ENCODE measurements at places on chromosomes 4 and X. TPM values are rescaled to one million over a fixed set of nuclear protein-coding genes. Genes with fewer than 3 reads are reported as not detected.

GRCh38 chr4:30610361-30610760 lies 109.8 kb upstream of the PCDH7 start:
- H3K27ac ChIP-seq = no peak overlapping the region
- DNase-seq = no peak
- H3K4me1 ChIP-seq = no peaks in the 10 kb centered on the region
- no peak overlapping the region for H3K4me3 ChIP-seq

- no peak for DNase-seq
- H3K4me3 ChIP-seq = no peak overlapping the region
- no peaks in the 10 kb centered on the region for H3K4me1 ChIP-seq
- no peak overlapping the region for H3K27ac ChIP-seq
Observed at GRCh38 chrX:33188286-33188685, 23.1 kb downstream of the DMD start.

Gene CTAG2
- 21.0 TPM for total RNA-seq

Gene MAML3
- 4.6 TPM for total RNA-seq

Data from activated naive CD8-positive, alpha-beta T cell treated with anti-CD3 and anti-CD28 coated beads, Interleukin-2, amount 10 ng/mL, durations not matched to agents 7 days and 5 days (primary cell).